ENCODE measurements at places on chromosomes 13 and 19.

DNA sequence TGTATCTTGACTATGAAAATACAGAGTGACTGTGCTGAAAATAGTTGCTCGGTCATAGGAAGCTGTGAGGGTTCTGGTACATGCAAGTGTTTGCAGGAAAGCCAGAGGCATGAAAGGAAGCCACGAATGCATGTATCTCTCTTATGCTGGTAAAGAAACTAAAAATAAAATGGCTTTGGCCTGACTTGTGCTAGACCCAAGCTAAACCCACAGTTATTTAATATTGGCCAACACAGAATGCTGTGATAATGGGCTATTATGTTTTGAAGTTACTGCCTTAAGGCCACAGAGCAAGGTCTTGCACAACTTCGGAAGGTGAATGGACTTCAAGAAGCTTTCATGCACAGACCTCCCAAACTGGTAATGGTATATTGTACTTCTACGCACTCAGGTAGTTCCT is 518.2 kb upstream of the HTR2A start:
- no peak for DNase-seq
- no peaks in the 10 kb centered on the region for H3K36me3 ChIP-seq
- no peak overlapping the region for H3K4me3 ChIP-seq
- no peak overlapping the region for H3K27ac ChIP-seq
- no peaks in the 10 kb centered on the region for H3K4me1 ChIP-seq

DNA sequence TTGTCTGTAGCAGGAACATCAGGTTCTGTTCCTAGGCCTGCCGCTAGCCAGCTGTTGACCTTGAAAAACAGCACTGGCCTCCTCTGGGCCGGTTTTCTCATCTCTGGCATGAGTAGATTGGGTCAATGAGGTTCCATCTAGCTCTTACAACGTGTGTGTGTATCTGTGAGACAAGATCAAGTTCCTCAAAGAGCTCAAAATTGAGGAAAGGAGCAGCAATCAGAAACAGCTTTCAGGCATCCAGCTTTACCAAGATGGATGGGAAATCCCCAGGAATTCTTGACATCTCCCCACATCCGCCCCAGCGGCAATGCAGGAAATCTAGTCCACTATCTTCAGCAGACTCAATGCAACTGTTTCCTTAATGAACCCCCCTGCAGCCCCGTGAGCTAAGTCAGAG is 4.9 kb downstream of the FLT1 start:
- no peak overlapping the region for H3K27ac ChIP-seq
- no peak overlapping the region for H3K4me3 ChIP-seq
- no peak for DNase-seq
- no peaks in the 10 kb centered on the region for H3K27me3 ChIP-seq

- H3K4me3 ChIP-seq: no peak overlapping the region
- no peaks in the 10 kb centered on the region for H3K27me3 ChIP-seq
- DNase-seq: no peak
- H3K27ac ChIP-seq: no peak overlapping the region
Measured at GRCh38 chr19:1141944-1142343, 32.1 kb downstream of the SBNO2 start.

DNA sequence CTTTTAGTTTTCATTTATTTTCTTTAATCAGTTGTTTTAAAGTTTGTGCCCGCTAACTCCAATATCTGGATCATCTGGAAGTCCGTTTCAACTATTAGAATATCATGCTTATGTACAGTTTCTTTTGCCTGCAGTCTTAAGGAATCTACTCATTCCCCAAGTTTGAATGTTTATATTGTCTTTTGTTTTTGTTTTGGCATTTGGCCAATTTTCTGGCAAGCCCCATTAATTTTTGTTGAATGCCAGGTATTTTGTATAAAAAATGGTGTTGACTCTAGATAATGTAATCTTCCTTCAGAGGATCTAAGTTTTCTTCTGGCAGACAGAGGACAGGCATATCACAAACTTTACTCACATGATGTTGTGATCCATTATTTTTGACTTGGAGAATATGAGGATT is 11.1 kb upstream of the ZNF235 start:
- H3K27me3 ChIP-seq: no peaks in the 10 kb centered on the region
- no peaks in the 10 kb centered on the region for H3K4me1 ChIP-seq
- no peaks in the 10 kb centered on the region for H3K36me3 ChIP-seq

DNA sequence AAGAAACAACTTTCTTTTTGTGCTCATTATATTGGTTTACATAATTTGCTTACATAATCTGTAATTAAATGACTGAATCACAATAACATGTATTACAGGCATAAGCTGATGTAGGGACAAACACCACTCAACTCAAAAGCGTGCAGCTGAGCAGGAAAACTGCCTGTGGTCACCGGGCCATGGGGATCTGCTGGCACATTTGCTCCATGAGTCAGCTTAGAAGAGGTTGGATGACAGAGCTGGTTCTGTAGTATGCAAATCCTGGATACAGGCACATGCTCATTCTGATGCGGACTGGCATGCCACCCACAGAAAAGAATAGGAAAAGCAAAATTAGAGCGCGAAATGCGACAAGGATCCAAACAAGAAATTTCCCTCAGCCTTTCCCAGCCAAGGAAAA is 128.6 kb downstream of the USP12 start:
- no peaks in the 10 kb centered on the region for H3K27me3 ChIP-seq
- no peaks in the 10 kb centered on the region for H3K36me3 ChIP-seq
- no peak overlapping the region for H3K4me3 ChIP-seq
- H3K4me1 ChIP-seq: peaks cover 34% of the 10 kb centered on the region
- no peak for DNase-seq
- H3K27ac ChIP-seq: no peak overlapping the region

GRCh38 chr13:21228738-21229137 is 52.3 kb downstream of the MRPL57 start:
- 0 out of 2 replicates have a peak, but pooled peaks cover 2% of the 10 kb centered on the region for H3K4me1 ChIP-seq
- H3K27me3 ChIP-seq: no peaks in the 10 kb centered on the region

GRCh38 chr13:59587030-59587429 is 576.7 kb downstream of the DIAPH3 start:
- H3K27me3 ChIP-seq: no peaks in the 10 kb centered on the region
- H3K36me3 ChIP-seq: no peaks in the 10 kb centered on the region
- no peak for DNase-seq

- peak; percentile 92 for DNase-seq
- no peaks in the 10 kb centered on the region for H3K27me3 ChIP-seq
- H3K4me3 ChIP-seq: no peak overlapping the region
- no peak overlapping the region for H3K27ac ChIP-seq
- peaks cover 10% of the 10 kb centered on the region for H3K4me1 ChIP-seq
Measured at GRCh38 chr19:58581227-58582141, 8.3 kb upstream of the MZF1 start.

DNA sequence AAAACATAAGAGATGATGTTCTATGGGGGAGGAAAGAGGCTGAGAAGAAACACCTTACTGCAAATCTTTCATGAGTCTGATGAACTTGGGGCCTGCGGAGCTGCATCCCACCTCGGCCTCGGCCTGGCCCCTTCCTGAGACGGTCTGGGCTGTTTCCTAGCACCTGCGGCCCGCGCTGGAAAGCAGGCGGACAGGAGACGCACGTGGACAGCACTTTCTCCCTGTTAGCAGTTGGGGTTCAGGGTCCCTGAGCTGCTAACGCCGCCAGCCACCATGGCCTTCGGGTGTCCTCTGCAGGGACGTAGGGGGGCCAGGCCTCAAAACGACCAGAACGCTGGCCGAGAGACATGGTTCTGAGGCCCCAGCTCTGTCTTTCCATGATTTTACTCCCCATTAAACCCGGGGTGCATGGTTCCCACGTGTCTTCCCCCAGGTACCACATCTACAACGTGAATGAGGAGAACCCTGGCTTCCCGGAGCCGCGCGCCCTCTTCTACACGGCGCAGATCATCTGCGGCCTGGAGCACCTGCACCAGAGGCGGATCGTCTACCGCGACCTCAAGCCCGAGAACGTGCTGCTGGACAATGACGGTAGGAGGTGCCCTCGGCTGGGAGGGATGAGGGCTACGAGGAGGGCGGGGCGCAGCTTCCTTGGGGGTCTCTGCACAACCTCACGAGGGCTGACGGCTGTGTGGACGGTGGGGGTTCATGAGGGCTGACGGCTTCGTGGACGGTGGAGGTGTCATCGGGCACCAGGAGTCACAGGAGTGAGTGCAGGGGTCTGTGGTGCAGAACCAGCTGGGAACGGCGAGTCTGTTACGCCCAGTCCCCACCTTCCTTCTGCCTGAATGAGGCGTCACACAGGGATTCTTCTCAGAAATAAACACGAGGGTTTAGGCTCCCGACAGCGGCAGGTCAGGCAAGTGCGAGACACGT is 4.3 kb downstream of the GRK1 start:
- no peaks in the 10 kb centered on the region for H3K4me1 ChIP-seq
- H3K36me3 ChIP-seq: no peaks in the 10 kb centered on the region
- H3K27me3 ChIP-seq: no peaks in the 10 kb centered on the region
- no peak overlapping the region for H3K4me3 ChIP-seq

GRCh38 chr13:113663934-113664333 is 3.1 kb upstream of the GRK1 start:
- no peak overlapping the region for H3K4me3 ChIP-seq
- H3K4me1 ChIP-seq: no peaks in the 10 kb centered on the region
- no peak overlapping the region for H3K27ac ChIP-seq
- no peak for DNase-seq
- H3K27me3 ChIP-seq: no peaks in the 10 kb centered on the region
- H3K36me3 ChIP-seq: no peaks in the 10 kb centered on the region

DNA sequence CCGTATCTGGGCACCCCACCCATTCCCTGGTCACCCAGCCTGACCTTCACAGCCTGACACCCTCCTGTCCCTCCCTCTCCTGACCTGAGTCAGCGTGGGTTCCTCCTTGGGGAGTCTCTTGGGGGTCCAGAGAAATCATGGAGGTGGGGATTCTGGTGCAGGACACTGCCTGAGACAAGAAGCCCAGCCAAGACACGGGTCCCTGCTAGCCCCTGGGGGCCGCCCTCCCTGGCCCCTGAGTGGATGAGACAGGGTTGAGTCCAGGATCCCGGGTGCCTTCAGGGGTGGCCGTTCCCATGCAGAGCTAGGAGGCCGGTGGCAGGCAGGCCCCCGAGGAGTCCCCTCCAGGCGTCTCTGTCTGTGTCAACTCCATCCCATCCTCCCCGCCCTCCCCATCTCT is 1.6 kb downstream of the MAP2K7 start:
- peaks cover 19% of the 10 kb centered on the region for H3K4me1 ChIP-seq
- no peaks in the 10 kb centered on the region for H3K36me3 ChIP-seq
- peak overlapping the region; percentile 97 for H3K4me3 ChIP-seq
- no peaks in the 10 kb centered on the region for H3K27me3 ChIP-seq
- no peak overlapping the region for H3K27ac ChIP-seq

DNA sequence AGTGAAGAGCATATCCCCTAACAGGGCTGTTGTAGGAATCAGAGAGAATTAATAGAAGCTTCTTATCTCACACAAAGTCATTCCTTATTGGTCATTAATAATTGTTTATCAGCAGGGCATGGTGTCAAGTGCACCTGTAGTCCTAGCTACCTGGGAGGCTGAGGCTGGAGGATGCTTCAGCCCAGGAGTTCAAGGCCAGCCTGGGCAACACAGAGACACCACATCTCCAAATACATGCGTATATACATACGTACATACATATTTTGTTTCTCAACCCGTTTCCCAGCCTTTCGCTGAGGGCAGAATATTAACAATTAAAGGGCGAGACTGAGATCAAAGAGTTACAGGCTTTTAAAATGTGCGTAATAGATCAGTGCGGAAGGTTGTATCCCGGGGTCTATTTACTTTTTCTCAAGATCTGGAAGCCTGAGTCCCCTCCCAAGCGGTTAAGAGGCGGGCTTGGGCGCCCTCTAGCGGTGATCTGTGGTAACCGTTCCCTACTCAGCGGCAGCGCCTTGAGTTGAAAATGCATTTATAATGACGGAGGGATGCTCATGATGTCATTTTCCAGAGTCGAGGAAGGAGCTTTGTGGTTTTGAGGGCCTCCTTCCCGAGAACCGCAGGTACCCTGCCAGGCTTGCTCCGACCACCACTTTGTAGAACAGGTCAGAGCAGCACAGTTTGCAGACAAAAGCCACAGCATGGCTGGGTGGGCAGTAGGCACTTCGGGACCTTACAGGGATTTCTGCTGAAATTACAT is 169.6 kb upstream of the GPR12 start:
- H3K4me1 ChIP-seq: no peaks in the 10 kb centered on the region
- DNase-seq: peak; percentile 86
- H3K36me3 ChIP-seq: no peaks in the 10 kb centered on the region
- H3K27me3 ChIP-seq: no peaks in the 10 kb centered on the region
- H3K27ac ChIP-seq: no peak overlapping the region

DNA sequence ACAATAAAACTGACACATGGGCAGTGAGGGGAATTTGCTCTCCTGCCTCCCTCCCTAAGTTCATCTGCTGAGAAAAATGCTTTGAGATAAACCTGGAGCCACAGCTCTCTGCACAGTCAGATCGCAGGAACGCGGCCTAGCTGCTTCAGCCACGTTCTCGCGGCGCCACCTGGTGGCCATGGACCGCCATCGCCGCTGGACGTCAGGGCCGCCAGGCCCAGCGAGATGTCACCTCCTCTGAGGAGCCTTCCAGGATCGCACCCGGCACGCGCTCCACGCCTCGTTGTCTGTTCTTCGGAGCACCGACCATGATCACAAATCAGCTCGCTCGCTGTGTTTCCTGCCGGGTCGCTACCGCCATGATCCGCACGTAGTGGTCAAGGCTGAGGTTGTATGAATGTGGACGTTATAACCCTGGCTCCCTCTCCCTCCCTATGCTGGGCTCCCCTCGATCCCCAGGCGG is 20.6 kb upstream of the USP29 start:
- H3K4me1 ChIP-seq: 0 out of 2 replicates have a peak, but pooled peaks cover 2% of the 10 kb centered on the region
- no peaks in the 10 kb centered on the region for H3K27me3 ChIP-seq
- no peak overlapping the region for H3K27ac ChIP-seq
- no peak overlapping the region for H3K4me3 ChIP-seq

- no peak overlapping the region for H3K27ac ChIP-seq
- H3K4me1 ChIP-seq: peaks cover 3% of the 10 kb centered on the region
- H3K27me3 ChIP-seq: no peaks in the 10 kb centered on the region
- DNase-seq: no peak
Measured at GRCh38 chr13:45303026-45303425, 38.0 kb downstream of the TPT1 start.

- no peaks in the 10 kb centered on the region for H3K27me3 ChIP-seq
- no peak overlapping the region for H3K4me3 ChIP-seq
- DNase-seq: no peak
- H3K4me1 ChIP-seq: no peaks in the 10 kb centered on the region
- no peak overlapping the region for H3K27ac ChIP-seq
Measured at GRCh38 chr19:13813147-13813546, 17.9 kb downstream of the ZSWIM4 start.

GRCh38 chr13:25876247-25876646 is 175.6 kb downstream of the SHISA2 start:
- H3K27ac ChIP-seq: no peak overlapping the region
- DNase-seq: no peak
- H3K4me1 ChIP-seq: peaks cover 12% of the 10 kb centered on the region
- no peak overlapping the region for H3K4me3 ChIP-seq

- no peaks in the 10 kb centered on the region for H3K36me3 ChIP-seq
- H3K4me1 ChIP-seq: no peaks in the 10 kb centered on the region
- DNase-seq: no peak
- H3K27me3 ChIP-seq: no peaks in the 10 kb centered on the region
- H3K4me3 ChIP-seq: no peak overlapping the region
Measured at GRCh38 chr13:79995334-79995733, 345.6 kb downstream of the SPRY2 start.

- no peaks in the 10 kb centered on the region for H3K4me1 ChIP-seq
- no peaks in the 10 kb centered on the region for H3K27me3 ChIP-seq
- H3K4me3 ChIP-seq: no peak overlapping the region
- no peak for DNase-seq
- H3K36me3 ChIP-seq: no peaks in the 10 kb centered on the region
- no peak overlapping the region for H3K27ac ChIP-seq
Measured at GRCh38 chr13:71577127-71577526, 289.9 kb downstream of the DACH1 start.

Data from Karpas-422 (cell line).